Activated naive CD8-positive, alpha-beta T cell treated with anti-CD3 and anti-CD28 coated beads, Interleukin-2, amount 10 ng/mL, durations not matched to agents 7 days and 5 days (primary cell): ENCODE measurements at places on chromosomes 1 and 21. TPM values are rescaled to one million over a fixed set of nuclear protein-coding genes. Genes with fewer than 3 reads are reported as not detected.

DNA sequence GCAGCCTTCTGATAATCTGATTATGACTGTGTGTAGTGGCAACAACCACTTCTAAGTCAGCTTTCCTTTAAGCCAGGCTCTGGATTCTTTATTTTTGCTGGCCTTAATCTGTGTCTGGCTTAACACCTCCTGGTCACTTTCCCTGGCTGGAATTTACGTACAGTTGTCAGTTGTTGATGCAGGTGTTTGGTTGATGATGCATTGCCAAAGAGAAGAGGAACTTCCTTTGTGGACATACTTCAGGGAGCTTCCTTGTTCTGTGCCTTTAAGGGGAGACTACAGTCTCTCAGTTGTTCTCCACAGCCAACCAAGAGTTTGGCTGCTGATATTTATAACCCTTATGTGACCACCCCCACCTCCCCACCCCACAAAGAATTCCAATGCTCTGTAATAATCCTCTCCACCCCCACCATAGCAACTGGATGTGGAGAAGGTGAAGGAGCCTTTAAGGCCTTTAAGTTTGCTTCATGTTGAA, 96.0 kb upstream of the BMP8A start:
- H3K4me3 ChIP-seq = no peak overlapping the region
- peaks cover 18% of the 10 kb centered on the region for H3K36me3 ChIP-seq
- H3K4me1 ChIP-seq = peaks cover 50% of the 10 kb centered on the region
- H3K27ac ChIP-seq = no peak overlapping the region
- DNase-seq = no peak

DNA sequence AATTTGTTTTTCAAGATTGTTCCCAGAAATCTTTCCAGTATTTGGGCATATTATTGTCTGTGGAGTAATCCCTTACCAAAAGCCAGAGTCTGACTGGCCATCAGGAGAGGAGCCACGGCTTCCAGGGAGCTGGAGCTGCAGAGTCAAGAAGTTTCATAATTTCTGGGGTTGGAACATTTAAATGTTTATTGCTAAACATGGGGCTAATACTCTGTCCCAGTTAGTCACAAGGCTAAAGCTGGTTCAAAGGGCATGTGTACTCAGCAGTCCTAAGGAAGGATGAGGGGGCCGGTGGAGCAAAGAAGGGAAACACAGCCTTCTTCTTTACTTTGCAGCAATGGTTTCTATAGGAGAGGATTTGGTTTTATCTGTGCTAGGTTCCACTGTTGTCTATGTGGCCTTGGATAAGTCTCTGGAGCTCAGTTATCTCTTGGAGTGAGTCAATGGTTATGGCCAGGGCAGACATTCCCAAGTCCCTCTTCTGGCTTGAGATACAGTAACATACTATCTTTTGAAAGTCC, 9.5 kb downstream of the DENND2D start:
- H3K27ac ChIP-seq = peak overlapping the region; percentile 68
- no peak for DNase-seq
- peaks cover 85% of the 10 kb centered on the region for H3K36me3 ChIP-seq

DNA sequence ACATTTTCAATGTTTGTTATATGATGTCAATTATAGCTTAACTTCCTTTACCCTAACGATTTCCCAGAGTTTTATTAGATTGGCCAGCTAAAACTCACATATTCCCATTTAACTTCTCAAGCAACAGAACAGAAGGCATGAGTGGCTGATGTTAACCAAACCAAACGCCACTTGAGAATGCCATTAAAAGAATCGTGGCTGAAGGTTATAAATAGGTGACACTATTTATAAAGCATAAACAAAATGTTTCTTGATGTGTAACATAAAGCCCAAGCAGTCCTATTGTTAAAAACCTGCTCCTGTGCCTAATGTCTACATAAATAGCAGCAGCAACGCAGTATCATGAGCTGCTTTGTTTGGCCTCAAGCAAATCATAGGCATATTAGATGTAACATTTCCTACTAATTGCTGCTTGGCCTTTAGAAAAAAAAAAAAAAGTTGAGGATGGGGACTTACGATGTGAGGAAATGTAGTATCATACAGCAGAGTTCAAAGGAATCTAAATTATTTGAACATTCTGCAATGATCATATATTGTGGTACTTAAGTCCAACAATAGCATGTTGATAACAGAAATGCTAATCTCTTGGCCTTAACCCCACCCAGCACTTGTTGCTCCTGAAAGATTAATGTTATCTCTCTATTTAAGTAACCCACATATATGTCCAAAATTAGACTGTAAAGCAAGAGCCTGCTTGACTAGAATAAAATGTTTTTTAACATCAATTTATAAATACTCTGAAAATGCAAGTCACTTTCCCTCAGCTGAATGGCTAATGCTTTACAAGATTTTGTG, 106.0 kb downstream of the ESRRG start:
- H3K36me3 ChIP-seq = no peaks in the 10 kb centered on the region
- H3K27me3 ChIP-seq = no peaks in the 10 kb centered on the region
- no peak overlapping the region for H3K4me3 ChIP-seq

DNA sequence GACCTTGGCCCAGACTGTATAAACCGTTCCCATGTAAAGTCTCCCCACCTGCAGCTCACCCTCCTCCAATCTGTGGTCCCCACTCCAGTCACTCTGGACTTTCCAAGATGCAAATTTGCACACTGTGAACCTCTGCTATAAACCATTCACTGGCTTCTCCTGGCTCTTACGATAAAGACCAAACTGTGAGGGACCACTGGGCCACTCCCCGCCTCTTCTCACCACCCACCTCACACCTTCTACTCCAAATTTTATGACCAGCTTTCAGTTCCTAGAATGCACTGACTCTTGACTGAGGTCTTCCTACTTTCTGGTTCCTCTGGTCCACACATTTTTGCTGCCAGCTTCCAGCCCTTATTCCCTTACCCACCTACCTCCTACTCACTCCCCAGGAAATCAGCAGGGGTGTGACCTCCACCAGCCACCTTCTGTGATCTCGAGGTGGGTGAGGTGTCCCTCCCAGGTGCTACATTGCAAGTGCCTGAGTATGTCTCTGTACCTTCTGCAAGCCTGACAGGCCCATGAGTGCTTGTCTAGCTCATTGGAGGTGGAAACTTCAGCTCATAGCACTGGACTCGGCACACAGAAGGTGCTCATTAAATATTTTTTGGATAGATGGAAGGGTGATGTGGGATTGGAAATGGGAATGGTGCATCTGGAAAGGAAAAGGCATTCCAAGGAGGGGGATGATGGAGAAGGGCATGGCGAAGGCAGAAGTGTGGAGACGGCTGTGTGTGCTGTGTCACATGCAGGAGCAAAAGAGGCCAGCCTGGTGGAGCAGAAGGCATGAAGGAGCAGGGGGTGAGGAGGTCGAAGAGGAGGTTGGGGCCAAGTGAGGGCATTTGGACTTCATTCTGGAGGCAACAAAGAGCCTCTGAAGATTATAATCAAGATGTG, 15.6 kb upstream of the CSF1 start:
- H3K27me3 ChIP-seq = no peaks in the 10 kb centered on the region
- H3K4me1 ChIP-seq = peaks cover 12% of the 10 kb centered on the region
- no peak for DNase-seq
- no peak overlapping the region for H3K27ac ChIP-seq
- no peaks in the 10 kb centered on the region for H3K36me3 ChIP-seq

PHACTR4 gene
- 28.3 TPM for total RNA-seq

GSTM5 gene
- total RNA-seq = not detected

DNA sequence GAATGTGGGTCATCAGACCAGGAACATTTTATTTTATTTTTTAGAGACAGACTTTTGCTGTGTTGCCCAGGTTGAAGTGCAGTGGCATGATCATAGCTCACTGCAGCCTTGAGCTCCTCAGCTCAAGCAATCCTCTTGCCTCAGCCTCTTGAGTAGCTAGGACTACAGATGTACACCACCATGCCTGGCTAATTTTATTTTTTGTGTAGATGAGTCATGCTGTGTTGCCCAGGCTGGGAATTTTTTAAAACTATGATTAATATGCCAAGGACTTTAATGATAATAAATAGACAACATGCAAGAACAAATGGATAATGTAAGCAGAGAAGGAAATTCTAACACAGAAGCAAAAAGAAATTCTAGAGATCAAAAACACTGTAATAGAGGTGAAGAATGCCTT, 142.4 kb downstream of the AK5 start:
- no peak overlapping the region for H3K4me3 ChIP-seq
- H3K27ac ChIP-seq = no peak overlapping the region
- H3K27me3 ChIP-seq = no peaks in the 10 kb centered on the region
- peaks cover 13% of the 10 kb centered on the region for H3K36me3 ChIP-seq

DNA sequence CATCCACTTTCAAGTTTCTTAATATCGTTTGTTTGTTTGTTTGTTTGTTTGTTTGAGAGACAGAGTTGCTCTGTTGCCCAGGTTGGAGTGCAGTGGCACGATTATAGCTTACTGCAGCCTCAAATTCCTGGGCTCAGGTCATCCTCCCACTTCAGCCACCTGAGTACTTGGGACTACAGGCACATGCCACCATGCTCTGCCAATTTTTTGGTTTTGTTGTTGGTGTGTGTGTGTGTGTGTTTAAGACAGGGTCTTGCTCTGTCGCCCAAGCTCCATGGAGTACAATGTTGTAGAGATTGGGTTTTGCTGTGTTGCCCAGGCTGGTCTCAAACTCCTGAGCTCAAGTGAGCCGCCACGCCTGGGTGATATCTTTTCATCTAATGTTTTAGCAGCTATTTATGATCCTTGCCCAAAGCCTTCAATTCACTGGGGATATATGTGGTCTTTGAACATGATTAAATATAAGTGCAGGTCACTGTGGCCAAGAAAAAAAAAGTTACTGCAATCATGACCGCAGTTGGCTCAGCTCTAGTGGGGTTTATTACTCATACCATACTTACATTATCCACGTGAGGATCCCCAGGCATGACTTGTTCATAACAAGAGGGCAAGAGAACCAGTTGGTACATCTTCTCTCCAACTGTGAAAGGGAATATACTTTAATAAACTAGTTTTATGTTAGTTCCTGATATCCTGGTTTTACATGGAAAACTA, 8.0 kb downstream of the RRP1B start:
- H3K4me1 ChIP-seq = peaks cover 12% of the 10 kb centered on the region
- DNase-seq = no peak
- no peak overlapping the region for H3K4me3 ChIP-seq

DNA sequence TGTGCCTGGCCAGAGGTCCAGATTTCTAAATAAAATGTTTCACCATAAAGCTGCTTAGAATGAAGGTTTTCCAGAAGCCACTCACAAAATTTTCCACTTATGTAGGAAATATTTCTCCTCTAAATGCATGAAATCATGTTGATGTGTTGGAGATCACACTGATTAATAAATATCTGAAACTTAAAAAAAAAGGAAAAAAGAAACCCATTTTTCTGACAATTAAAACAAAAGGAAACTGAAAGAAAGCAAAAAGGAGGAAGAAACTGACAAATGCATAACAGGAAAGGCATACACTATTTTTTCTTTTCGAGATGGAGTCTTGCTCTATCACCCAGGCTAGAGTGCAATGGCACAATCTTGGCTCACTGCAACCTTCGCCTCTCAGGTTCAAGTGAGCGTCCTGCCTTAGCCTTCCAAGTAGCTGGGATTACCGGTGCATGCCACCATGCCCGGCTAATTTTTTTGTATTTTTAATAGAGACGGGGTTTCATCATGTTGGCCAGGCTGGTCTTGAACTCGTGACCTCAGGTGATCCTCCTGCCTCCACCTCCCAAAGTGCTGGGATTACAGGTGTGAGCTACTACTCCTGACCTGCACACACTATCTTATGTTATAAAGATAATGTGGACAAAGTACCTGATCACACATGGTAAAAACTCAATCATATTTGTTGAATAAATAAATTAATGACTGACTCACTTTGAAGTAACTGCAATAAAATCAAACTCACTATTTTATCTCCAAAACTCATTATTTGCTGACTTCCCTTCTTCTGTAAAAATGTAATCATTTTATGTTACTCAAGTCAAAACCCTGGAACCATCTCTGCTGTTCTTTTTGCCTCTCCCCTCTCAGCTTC, 149.8 kb upstream of the NR5A2 start:
- no peak overlapping the region for H3K27ac ChIP-seq
- no peak for DNase-seq
- no peak overlapping the region for H3K4me3 ChIP-seq
- H3K27me3 ChIP-seq = peaks cover 6% of the 10 kb centered on the region
- H3K36me3 ChIP-seq = no peaks in the 10 kb centered on the region
- H3K4me1 ChIP-seq = no peaks in the 10 kb centered on the region

HHIPL2 gene
- not detected for total RNA-seq

NBL1 gene
- total RNA-seq = 35.3 TPM

- DNase-seq = no peak
- no peaks in the 10 kb centered on the region for H3K27me3 ChIP-seq
- no peak overlapping the region for H3K4me3 ChIP-seq
- H3K27ac ChIP-seq = no peak overlapping the region
Measured at GRCh38 chr1:43292679-43293078, 7.3 kb upstream of the C1orf210 start.

- no peaks in the 10 kb centered on the region for H3K27me3 ChIP-seq
- H3K4me1 ChIP-seq = peaks cover 6% of the 10 kb centered on the region
- H3K36me3 ChIP-seq = peaks cover 78% of the 10 kb centered on the region
Measured at GRCh38 chr1:40462956-40463590, 12.8 kb downstream of the ZFP69B start.

CYP4Z1 gene
- total RNA-seq = not detected

DNA sequence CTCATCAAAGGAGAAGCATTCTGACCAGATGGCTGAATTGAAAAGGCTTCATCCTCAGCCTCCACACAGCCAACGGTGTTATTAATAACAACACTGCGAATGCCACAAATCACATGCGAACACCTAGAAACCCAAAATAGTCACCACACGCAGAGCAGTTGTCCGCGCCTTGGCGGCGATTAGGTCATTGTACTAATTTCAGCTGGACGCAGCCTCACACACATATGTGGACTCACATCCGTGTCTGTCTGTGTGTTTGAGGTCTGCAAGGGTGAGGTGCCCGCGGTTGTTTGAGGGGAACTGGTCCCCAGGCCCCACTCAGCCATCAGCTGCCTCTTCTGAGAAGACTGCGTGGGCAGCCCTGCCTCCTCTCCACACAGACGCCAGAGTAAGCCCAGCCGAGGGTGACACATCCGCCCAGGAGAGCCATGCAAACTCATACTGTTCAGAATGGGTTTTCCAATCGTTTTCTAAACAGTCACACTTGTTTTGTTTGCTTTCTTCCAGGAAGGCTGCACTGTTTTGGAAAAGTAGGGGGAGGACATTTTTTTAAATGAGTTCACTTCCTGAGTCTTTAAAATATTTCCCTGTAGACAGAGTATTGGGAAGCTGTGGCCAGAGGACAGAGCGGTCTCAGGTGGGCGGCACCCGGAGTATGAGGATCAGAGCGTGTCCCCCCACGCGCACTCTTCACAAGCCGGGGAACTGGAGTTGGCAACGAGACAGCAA, 53.4 kb downstream of the TOMM20 start:
- DNase-seq = no peak
- peak overlapping the region; percentile 23 for H3K27ac ChIP-seq
- H3K36me3 ChIP-seq = peaks cover 1% of the 10 kb centered on the region
- peak overlapping the region; percentile 12 for H3K4me3 ChIP-seq
- peaks cover 29% of the 10 kb centered on the region for H3K4me1 ChIP-seq

- peaks cover 7% of the 10 kb centered on the region for H3K27me3 ChIP-seq
- no peak for DNase-seq
- no peak overlapping the region for H3K4me3 ChIP-seq
- H3K36me3 ChIP-seq = no peaks in the 10 kb centered on the region
- H3K4me1 ChIP-seq = peaks cover 7% of the 10 kb centered on the region
- no peak overlapping the region for H3K27ac ChIP-seq
Measured at GRCh38 chr1:221394011-221394544, 347.8 kb downstream of the DUSP10 start.
